Stimulated activated CD8-positive, alpha-beta memory T cell treated with anti-CD3 and anti-CD28 coated beads, Interleukin-7, amount 100 ng/mL, for 48 hours (primary cell): ENCODE measurements at places on chromosomes 6 and 20.
A peak's percentile ranks its signal among the peaks of the same experiment; 100 is the strongest.

DNA sequence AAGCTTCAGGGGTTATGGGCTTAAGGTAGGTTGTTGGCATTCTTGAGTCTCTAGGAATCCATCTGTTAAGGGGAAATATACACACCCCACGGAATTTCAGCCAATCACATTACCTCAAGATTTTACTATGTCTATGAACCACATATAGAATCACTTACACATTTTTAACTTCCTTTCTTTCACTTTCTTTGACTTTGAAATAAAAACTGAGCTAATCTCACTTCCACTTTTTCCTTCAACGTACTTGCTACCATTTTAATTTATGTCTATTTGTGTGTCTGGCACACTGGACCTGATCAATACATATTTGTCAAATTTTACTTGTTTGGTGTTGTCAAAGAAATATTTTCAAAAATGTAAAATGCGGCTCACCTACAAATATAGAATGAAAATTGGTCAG is 545.4 kb upstream of the JAG1 start:
- no peak for DNase-seq

- DNase-seq, result no peak
Observed at GRCh38 chr6:30615958-30616810, 859 bp downstream of the PPP1R10 start.

DNA sequence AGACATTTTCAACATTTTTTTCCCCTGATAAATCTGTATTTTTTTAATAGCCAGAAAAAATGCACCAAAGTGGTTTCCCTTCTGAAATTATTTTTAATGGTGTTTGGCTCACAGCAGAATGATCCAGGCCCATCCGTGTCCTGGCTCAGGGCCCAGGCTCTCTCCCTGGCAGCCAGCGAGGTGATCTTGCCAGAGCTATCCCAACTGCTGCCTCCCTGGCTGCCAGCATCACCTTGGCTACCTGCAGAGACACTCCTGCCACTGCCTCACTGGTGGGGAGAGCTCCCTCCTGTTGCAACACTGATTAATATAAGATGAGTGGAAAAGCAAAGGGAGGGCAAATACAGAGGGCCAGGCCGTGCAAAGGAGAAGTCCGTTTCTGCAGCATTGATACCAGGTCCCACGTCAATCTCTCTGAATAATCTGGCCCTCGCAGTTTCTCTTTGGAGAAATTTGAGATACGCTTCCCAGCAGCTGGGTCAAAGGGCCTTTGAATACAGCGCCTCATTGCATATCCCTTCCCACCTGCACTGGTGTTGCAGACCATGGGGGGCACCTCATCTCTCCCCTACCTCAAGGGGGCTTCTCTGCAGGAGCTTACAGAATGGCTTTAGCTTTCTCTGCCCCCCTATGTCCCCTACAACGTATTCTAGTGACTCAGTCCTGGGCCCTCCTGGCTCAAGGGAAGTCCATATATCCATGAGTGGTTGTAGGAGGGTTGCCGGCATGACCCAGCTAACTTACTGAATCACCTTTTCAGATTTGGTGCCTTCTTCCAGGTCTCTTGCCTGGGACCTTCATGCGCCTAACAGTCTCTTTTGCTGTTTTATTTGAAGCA is 12.8 kb upstream of the DSTN start:
- no peak for DNase-seq

GRCh38 chr6:42898891-42899361 is 16.9 kb upstream of the PTCRA start:
- peak; percentile 45 for DNase-seq

- no peak for DNase-seq
Observed at GRCh38 chr6:75693534-75693933, 55.5 kb upstream of the MYO6 start.

GRCh38 chr6:115819506-115819905 is 241.2 kb downstream of the FRK start:
- no peak for DNase-seq

- DNase-seq, result no peak
Observed at GRCh38 chr20:53679597-53680309, 86.1 kb upstream of the ZNF217 start.

DNA sequence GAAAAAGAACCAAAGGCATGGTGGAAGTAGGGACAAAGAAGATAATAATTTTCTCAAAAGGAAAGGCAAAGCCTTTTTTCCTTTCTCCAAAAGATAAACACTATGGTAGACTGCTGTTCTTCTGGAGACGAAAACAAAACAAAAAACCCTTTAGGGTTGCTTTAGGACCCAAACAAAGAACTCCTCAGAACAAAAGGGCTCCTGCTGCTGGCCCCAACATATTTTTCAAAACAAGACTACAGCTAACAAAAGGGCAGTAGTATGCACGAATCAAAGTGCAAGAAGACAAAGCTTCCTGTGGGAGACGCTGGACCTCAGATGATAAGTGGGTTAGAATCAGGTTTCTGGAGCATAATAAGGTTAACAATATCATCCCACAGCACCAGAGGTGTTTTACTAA is 15.8 kb downstream of the NCOA5 start:
- no peak for DNase-seq
